ENCODE measurements at places on chromosomes 7 and 10.
A peak's percentile ranks its signal among the peaks of the same experiment; 100 is the strongest.

DNA sequence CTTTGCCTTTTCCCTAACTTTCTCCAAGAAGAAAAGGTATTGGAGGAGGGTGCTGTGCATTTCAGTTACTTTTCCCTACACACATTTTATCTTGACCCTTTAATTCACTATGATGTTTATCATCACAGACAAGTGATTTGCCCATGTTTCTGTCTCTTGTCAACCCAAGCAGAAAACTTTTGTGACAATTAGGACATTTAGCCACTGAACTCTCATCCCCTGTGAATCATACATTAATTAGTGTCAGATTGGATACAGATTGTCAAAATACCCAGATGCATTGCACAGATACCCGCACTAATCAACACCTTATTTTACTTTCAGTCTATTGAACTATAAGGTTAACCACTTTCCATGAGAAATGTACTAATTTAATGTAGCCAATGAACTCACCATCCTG lies 912.9 kb downstream of the SORCS1 start:
- no peak for DNase-seq

- DNase-seq: no peak
Observed at GRCh38 chr7:116305485-116306408, 95.4 kb downstream of the TES start.

DNA sequence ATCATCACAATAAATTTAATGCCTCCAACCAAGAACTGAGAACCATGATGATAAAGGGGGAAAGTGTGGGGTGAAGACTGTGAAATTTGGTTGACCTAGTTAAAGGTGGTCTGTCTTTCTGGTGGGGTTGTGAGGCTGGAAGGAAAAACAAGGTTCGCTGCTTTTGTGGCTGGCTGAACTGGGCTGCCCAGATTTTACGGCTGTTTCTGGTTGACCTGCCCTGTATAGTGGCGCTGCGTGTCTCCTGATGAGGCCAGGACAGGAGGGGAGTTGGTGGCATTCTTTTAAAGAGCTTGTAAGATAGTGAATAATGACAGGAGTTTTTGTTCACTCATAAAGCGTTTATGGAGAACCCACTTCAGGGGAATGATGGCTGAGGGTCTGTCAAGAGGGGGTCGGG lies 101.8 kb downstream of the CYP26A1 start:
- DNase-seq: no peak

DNA sequence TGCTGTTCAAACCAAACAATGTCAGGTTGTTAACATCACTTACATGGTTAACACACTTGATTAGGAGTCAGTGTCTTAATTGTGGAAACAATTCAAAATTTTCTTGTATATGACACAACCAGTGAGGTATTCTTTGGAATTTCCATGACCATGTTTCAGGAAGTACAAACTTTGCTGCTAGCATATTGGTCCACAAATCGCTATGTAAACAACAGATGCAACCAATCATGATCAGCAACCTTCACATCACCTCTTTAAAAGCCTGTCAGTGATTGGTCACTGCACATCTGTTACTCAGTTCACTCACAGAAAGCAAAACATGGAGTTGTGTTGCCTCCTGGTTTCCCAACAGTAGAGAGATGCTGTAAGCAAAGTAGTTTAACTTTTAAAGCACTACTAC lies 108.9 kb upstream of the FAM3C start:
- no peak for DNase-seq

DNA sequence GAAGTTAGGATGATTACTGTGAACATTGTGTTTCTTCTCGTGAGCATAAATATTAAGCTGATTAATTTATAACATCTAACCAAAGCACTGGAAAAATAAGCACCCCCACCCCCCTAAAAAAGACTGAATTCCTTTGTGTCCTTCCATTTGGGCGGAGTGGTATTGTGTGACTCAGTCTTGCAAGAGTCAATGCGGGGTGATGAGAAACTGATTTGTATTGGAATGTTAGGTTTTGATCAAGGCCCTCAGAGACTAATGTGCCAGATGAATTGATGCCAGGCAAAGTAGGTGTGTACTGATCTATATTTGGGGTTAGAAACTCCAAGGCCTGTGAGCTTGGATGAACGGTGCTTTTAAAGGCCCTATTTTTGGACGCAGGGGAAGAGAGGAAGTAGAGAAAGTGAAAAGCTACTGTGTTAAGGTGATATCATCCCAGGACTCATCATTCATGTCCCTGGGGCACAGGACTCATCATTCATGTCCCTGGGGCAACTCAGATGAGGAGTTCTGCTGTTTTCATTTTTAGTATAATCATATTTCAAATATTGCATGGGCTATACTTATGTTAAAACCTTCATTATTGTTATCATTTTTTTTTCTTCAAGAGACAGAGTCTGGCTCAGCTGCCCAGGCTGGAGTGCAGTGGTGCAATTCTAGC lies 61.3 kb upstream of the PTN start:
- DNase-seq: no peak

GRCh38 chr7:17560516-17560915 lies 262.1 kb downstream of the AHR start:
- DNase-seq: no peak

GRCh38 chr10:113616244-113617074 lies 47.4 kb downstream of the NRAP start:
- DNase-seq: peak; percentile 9

DNA sequence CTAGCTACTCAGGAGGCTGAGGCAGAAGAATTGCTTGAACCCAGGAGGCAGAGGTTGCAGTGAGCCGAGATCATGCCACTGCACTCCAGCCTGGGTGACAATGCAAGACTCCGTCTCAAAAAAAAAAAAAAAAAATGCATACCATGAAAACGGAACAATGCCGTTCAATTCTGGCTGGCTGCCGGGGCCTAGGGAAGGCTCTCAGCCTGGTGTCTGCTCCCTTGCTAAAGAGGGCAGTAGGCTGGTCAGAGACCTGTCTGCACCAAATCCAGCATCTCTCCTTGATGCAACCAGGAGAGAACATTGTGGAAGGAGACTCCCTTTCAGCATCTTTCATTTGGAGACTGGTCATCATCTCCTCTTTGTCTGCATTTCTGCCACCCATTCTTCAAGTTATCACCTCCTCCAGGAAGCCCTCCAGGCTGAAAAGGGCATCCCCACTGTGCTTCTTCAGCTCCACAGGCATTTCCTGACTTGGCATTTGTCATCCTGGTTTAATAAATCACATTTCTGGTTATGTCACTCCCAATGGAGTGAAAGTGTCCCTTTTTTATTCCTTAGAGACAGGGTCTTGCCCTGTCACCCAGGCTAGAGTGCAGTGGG lies 24.7 kb downstream of the MYL10 start:
- no peak for DNase-seq

- DNase-seq: no peak
Observed at GRCh38 chr7:121761399-121761798, 111.6 kb upstream of the PTPRZ1 start.

- DNase-seq: peak; percentile 55
Observed at GRCh38 chr7:29921404-29922010, 68.1 kb downstream of the SCRN1 start.

DNA sequence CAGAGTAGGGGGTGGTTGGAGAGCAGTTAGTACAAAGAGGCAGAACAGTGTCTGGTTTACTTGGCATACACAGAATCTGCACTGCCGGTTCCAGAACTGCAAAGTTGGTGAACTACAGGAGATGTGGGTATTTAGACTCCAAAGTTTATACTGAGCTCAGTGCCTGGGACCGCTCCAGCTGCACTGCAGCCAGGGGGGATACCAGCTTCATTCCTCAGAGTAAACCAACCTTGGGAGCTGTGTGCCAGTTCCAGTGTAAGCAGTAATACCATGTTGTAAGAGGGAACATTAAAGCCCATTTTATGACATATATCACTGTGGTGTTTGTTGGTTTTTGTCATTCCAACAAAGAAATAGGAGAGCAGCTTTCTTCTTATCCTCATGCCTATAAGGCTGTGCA lies 23.4 kb downstream of the LOXL4 start:
- DNase-seq: no peak

GRCh38 chr7:117208257-117208656 lies 114.6 kb downstream of the WNT2 start:
- no peak for DNase-seq

- no peak for DNase-seq
Observed at GRCh38 chr7:131802195-131802864, 245.9 kb upstream of the PODXL start.

- no peak for DNase-seq
Observed at GRCh38 chr10:46310143-46310514, 23.3 kb downstream of the ANTXRL start.

DNA sequence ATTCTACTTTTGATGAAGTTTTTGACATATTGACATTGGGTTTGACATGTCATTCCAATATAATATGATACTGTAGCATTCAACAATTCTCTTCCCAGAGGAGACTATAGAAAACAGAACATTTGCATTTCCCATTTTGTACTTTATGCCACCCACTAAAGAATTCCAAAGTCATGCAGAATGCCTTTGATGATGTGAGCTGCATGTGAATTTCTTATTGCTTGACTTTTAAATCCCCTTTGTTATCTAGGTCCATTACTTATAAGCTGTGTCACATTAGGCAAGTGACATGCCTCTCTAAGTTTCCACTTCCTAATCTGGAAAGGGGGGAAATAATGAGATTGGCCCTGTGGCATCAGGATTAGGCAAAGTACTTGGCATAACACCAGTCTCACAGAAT lies 436.7 kb downstream of the AUTS2 start:
- no peak for DNase-seq

DNA sequence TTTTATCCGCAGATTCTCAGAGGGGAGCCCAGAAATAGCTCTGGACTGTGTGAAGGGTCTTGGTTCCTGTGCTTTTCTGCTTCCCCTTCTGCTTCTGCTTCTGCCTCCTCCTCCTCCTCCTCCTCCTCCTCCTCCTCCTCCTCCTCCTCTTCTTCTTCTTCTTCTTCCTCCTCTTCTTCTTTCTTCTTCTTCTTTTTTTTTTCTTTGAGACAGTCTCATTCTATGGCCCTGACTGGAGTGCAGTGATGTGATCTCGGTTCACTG lies 11.6 kb downstream of the PDZD7 start:
- DNase-seq: no peak

DNA sequence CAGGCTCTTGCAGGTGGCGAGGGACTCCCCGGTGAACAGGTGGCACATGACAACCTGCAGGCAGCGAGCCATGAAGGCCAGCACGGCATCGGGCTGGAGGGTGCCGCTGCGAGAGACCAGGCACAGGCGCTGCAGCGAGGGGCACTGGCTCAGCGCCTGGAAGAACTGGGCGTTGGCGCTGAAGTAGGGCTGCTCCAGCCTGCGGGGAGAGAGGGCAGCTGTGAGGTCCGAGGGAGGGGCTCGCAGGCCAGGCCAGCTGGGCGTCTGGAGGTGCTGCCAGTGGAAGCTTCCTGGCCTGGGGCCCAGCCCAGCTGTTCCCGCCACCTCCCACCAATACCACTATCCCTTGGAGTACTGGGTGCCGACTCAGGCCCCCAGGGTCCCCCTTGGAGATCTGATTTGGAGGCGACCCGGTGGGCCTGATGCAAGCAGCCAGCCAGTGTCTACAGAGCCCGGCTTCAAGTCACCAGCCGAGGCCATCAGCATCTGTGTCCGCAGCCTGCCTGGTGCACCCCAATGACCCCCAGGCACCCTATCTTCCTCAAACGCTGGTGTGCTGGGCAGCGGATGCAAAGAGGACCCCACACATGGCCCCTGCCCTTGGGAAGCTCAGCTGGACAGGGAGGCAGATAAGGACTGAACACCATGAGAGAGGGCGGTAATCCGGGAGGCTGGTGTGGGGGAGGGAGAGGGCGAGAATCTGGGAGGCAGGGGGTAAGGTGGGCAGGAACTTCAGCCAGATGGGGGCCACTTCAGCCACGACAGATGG lies 67.8 kb upstream of the TNRC18 start:
- DNase-seq: no peak

DNA sequence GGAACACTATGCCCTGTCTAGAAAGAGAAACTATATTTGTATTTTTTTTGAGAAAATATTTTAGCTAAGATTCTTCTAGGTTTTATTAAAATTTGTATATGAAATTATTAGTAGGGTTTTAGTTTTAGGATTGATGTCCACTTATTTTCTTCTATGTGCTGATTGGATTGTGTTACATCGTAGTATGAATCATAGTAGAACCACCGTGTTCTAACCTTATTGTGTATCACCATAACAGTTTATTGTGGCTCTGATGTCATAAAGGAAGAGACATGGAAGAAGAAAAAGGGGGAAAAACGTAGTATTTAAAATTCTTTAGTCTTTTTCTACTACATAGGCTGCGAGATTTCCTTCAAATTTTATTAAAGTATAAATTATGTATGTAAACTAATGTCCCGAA lies 1.9 kb downstream of the AGBL3 start:
- DNase-seq: no peak

DNA sequence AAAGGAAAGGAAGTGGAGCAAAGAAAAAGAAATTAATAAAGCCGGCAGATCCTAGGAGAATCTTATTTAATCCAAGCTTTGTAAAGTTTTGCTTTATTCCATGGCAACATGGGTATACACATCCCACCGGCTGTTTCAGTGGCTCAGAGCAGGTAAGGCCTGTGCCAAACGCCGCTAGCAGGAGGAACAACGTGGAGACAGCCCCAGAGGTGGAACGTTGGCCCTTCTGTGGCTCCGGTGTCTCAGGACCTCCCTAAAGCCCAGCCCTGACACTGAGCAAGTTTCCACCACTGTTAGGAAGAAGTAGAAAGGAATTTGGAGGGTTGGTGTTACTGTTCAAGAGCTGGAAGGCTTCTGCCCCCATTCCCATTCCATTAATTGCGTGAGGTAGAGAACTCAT lies 52.0 kb downstream of the EGFR start:
- no peak for DNase-seq

GRCh38 chr10:25308278-25308677 lies 133.5 kb downstream of the GPR158 start:
- no peak for DNase-seq

DNA sequence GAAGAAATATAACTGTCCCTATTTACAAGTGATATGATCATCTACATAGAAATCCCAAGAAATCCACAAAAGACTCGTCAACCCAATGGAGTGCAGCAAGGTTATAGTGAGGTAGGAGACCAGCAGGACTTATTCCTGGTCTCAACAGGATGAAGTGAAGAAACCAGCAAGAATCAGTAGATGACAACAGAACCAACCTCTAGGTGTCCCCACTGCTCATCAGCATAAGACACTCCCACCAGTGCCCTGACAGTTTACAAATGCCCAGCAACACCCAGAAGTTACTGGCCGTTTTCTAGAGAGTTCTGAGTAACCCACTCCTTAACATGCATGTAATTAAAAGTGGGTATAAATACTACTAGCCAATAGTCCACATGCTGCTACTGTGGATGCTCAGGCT lies 470.5 kb upstream of the LRRTM3 start:
- no peak for DNase-seq

- no peak for DNase-seq
Observed at GRCh38 chr7:81140252-81140651, 221.4 kb upstream of the SEMA3C start.

Data from activated CD4-positive, alpha-beta T cell treated with anti-CD3 and anti-CD28 coated beads for 36 hours (primary cell).